Activated CD8-positive, alpha-beta memory T cell treated with anti-CD3 and anti-CD28 coated beads for 24 hours (primary cell): ENCODE measurements at places on chromosomes 3 and 15.

- no peak for DNase-seq
These were observed 23.0 kb downstream of the SLC12A8 start for GRCh38 chr3:125189378-125190165.

DNA sequence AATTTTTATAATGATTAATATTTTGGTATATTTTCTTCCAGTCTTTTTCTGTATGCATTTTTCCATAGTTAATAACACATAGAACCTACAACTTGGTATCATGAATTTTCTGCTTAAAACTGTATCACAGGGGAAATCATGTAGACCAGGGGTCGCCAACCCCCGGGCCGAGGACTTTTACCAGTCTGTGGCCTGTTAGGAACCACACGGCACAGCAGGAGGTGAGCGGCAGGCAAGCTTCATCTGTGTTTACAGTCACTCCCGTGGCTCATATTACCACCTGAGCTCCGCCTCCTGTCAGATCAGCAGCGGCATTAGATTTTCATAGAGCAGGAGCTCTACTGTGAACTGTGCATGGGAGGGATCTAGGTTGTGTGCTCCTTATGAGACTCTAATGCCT, 54.7 kb downstream of the RPL22L1 start:
- no peak for DNase-seq

- DNase-seq, result no peak
These were observed 593 bp upstream of the RSL24D1 start for GRCh38 chr15:55197362-55197705.

GRCh38 chr15:25679492-25679891, 183.6 kb downstream of the ATP10A start:
- DNase-seq, result no peak

- DNase-seq, result no peak
These were observed 35.4 kb downstream of the MASP1 start for GRCh38 chr3:187256051-187256616.

- DNase-seq, result no peak
These were observed 133.5 kb upstream of the ZPLD1 start for GRCh38 chr3:102301155-102301880.

- no peak for DNase-seq
These were observed 48.7 kb downstream of the MYH15 start for GRCh38 chr3:108461661-108462111.
